ENCODE measurements at places on chromosomes 2 and 18.

GRCh38 chr2:20962939-20963557, 80.8 kb downstream of the APOB start:
- peak; percentile 69 for DNase-seq

DNA sequence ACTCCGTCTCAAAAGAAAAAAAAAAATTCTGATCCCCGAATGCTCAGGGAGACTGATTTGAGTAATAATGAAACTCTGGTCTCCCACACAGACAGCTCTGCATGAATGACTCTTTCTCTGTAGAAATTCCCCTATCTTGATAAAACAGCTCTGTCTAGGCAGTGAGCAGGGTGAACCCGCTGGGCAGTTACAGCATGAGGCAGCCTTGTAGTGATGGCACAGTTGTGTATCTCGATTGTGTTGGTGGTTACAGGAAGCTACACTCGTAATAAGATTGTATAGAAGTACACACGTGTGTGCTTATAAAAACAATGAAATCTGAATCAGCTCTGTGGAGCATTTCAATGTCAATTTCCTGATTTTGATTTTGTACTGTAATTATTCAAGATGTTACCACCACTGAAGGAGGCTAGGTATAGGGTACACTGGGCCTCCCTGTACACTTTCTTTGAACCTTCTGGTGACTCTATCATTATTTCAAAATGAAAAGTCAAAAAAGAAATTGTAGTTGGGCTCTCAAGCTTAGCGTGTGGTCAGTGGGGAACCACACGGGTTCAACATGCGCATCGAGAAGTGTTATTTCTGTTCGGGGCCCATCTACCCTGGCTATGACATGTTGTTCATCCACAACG, 34.9 kb upstream of the ATP8B1 start:
- DNase-seq = no peak

- no peak for DNase-seq
Observed at GRCh38 chr2:45554073-45554741, 56.9 kb downstream of the SRBD1 start.

DNA sequence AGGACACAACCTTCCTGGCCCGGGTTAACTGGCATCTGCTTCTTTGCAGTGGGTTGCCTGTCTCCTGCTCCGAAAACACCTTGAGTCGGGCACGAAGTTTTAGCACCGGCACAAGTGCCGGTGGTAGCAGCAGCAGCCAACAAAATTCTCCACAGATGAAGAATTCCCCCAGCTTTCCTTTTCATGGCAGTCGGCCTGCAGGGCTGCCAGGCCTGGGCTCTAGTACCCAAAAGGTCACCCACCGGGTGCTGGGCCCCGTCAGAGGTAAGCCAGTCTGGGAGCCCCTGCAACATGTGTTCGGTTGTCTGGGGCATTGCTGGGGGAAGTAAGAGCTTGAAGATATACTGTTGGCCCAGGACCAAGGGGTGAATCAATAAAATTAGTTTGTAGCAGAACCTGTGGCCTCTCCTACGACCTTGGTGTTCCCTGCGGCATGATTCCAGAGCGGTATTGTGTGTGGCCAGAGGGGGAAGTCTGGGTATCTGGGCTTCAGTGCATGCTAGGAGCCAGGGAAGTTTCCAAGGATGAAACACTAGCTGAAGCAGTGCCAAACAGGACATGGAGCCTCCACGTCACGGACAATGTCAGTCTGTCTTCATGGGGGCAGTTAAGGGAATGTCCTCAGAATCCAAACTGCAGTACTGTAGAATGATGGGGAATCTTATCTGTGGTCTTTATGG, 7.8 kb downstream of the AGBL5 start:
- DNase-seq = no peak

GRCh38 chr2:237702441-237703391, 75.3 kb downstream of the LRRFIP1 start:
- peak; percentile 42 for DNase-seq

DNA sequence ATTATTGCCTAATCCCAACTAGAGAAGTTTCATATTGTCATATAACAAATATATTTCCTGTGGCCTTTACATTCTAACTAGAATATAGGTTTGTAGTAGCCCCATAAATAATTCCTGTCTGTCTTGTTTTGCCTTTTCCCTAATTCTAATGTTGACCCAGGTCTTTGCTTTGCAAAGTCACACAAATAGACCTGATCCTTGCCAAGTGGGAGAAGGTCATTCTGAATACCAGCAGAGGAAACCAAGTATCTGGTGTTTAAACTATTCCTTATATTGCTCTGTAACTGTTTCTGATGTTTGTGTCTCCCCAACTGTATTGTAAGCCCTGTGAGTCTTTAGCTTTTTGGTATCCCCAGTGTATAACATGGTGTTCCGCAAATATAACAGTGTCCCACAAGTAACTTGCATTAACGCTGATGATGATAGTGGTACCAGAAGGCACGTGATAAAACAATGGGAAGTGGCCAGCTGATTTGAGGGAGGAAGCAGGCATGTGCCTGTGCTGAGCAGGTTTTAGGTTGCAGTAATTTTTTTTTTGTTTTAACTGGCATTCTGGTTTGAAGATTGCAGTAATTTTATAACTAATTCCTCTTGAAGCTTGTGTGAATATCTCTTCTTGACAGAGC, 11.1 kb downstream of the HADHB start:
- DNase-seq = no peak

- no peak for DNase-seq
Observed at GRCh38 chr2:97911206-97911921, 84.4 kb downstream of the TMEM131 start.

GRCh38 chr2:7084601-7085000, 167.4 kb downstream of the RNF144A start:
- DNase-seq = no peak

DNA sequence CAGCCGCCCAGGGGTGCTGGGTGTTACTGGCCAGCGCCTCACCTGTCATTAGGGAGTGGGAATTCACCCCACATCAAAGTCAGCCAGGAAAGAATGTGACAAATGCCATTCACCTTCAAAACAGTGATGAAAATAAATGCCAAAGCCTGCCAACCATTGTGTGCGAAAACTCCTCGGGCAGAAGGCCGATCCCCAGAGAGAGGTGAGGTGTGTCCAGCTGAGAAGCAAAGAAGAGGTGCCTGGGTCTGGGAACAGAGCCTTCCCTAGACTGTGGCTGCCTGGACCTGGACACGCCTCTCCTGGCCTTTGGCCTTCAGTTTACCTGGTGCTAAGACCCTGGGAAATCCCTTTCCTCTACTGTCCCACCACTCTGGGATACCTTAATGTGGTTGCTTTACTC, 142.7 kb downstream of the CYP26B1 start:
- DNase-seq = no peak

GRCh38 chr2:157526070-157526469, 82.2 kb upstream of the CYTIP start:
- DNase-seq = no peak

GRCh38 chr2:143686585-143687164, 557.5 kb downstream of the ARHGAP15 start:
- no peak for DNase-seq

- DNase-seq = no peak
Observed at GRCh38 chr2:236731767-236732580, 162.3 kb downstream of the ACKR3 start.

- no peak for DNase-seq
Observed at GRCh38 chr2:228518-229278, 35.1 kb downstream of the SH3YL1 start.

DNA sequence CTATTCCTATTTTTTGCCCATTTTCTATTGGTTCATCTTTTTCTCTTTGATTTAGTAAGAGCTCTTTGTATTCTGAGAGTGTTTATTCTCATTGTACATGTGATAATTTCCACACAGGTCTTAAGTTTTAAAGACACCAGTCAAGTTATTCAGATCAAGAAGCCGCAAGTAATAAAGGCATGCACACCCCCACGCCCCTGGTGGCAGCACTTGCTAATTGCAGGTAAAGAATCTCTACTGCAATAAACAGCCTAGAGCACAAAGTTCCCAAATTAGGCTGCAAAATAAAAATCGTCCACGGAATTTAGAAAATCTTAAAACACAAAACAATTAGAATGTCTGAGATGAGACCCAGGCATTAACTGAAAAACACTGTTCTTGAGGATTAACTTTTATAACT, 45.2 kb downstream of the ST3GAL5 start:
- no peak for DNase-seq

- no peak for DNase-seq
Observed at GRCh38 chr18:79698668-79699335, 19.2 kb downstream of the CTDP1 start.

- no peak for DNase-seq
Observed at GRCh38 chr2:119453972-119454593, 22.4 kb downstream of the TMEM37 start.

- no peak for DNase-seq
Observed at GRCh38 chr18:23049698-23050373, 85.4 kb upstream of the CABLES1 start.

- DNase-seq = no peak
Observed at GRCh38 chr2:224893848-224894247, 148.4 kb downstream of the DOCK10 start.

DNA sequence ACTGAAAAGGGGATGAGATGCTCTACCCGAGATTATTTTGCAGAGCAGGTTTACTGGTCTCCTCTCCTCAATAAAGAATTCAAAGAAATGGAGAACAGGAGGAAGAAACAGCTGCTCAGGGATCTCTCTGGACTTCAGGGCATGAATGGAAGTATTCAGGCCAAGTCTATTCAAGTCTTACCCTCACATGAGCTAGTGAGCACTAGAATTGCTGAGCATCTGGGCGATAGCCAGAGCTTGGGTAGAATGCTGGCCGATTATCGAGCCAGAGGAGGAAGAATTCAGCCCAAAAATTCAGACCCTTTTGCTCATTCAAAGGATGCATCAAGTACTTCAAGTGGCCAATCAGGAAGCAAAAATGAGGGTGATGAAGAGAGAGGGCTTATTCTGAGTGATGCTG, 60.0 kb downstream of the PIKFYVE start:
- DNase-seq = no peak

- no peak for DNase-seq
Observed at GRCh38 chr2:59853032-59853431, 700.4 kb downstream of the BCL11A start.

DNA sequence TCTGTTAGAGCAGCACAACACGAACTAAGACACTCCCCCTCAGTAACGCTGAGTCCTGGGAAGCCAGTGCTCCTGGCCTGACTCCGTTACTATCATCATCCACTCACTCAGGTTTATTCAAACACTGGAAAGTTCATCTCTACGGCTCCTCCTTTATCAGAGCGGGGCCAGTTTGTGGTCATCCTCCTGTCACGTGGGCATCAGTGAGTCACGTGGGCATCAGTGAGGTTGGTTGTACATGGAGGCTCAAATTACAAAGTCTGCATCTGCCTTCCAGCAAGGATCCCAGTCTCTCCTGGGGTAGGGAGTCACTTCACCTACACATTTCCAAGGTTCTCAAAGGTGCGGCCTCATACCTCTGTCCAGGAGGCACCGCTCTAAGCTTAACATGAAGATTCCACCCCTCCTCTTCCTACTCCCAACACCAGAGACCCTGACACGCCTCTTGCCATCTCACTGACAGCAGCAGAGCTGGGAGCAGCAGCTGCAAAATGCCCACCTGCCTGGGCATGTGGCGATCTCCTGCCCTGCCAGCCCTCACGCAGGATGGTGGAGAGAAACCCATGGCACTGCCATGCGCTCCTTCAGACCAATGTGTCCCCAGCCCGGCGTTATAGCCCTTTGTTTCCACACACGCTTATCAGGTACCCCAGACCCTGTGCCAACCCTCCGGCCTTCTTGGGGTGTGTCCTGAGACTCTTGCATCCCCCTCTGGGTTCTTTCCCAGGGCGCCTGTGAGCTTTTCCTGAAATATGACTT, 99.2 kb upstream of the PTPRM start:
- no peak for DNase-seq

DNA sequence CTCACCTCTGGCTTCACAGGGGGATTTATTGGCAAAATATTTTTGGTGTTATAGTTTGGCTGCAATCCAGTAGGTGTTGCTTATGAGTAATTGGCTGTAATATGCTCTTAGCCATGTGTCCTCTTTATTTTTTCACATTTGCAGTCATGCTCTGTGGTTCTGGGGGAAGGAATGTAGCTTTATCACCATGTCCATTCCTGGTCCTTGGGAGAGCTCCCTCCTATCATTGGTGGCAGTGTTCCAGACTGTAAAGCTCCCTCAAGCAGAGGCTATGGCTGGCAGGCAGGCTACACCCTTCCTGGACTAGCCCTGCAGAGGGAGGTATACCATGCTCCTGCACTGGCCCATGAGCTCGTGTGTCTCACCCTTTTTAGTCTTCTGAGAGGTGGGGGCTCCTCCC, 120.0 kb upstream of the FSIP2 start:
- DNase-seq = no peak

- no peak for DNase-seq
Observed at GRCh38 chr18:61840324-61840723, 52.5 kb downstream of the RNF152 start.

GRCh38 chr18:5894611-5895298, 567 bp downstream of the TMEM200C start:
- no peak for DNase-seq

GRCh38 chr2:180495606-180496005, 484.8 kb upstream of the UBE2E3 start:
- DNase-seq = no peak

GRCh38 chr2:186603286-186603685, 13.4 kb downstream of the ITGAV start:
- no peak for DNase-seq

DNA sequence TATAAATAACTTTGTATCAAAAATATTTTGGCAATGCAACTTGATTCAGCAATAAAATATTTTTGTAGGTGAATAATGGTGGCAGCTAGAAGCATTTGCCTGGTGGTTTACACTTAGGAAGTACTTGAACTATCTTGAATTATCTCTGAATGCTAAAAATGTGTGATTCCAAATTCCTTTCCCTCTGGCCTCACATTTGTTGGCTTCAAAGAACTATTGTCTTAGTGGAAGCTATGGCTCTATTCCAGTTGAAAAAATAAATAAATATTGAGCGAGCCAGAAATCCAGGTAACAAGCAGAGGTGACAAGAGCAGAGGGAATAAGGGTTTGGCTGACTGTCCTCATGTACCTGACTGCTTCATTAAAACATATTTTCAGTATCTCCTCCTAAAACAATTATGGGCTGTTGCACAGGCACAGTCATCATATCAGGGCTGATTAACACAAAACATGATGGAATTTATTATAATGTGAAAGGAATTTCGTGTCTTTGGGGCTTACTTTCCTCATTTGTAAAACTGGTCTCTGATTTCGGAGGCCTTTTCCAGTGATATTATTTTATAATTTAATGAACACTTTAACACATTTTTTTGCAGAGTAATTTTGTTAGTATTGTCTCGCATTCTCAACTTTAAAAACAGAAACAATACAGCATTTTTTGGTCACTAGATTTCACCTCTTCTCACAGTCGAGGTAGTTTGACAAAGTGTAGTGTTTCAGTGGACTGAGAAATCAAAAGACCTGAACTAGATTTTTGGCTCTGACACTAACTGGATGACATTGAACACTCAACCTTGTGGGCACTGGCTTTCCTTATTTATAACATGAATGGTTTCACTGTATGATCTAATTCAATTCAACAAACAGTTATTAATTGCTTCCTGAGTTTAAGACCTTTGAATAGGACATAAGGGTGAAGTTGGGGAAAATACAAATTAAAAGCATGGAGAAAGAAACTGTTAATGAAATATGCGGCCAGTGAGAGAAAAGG, 7.8 kb upstream of the CAVIN2 start:
- no peak for DNase-seq

GRCh38 chr18:5841518-5841917, 53.8 kb downstream of the TMEM200C start:
- no peak for DNase-seq
